ENCODE measurements at places on chromosomes 4 and X. TPM values are rescaled to one million over a fixed set of nuclear protein-coding genes. Genes with fewer than 3 reads are reported as not detected.
A peak's percentile ranks its signal among the peaks of the same experiment; 100 is the strongest.

Gene DNAAF6
- not detected for total RNA-seq

DNA sequence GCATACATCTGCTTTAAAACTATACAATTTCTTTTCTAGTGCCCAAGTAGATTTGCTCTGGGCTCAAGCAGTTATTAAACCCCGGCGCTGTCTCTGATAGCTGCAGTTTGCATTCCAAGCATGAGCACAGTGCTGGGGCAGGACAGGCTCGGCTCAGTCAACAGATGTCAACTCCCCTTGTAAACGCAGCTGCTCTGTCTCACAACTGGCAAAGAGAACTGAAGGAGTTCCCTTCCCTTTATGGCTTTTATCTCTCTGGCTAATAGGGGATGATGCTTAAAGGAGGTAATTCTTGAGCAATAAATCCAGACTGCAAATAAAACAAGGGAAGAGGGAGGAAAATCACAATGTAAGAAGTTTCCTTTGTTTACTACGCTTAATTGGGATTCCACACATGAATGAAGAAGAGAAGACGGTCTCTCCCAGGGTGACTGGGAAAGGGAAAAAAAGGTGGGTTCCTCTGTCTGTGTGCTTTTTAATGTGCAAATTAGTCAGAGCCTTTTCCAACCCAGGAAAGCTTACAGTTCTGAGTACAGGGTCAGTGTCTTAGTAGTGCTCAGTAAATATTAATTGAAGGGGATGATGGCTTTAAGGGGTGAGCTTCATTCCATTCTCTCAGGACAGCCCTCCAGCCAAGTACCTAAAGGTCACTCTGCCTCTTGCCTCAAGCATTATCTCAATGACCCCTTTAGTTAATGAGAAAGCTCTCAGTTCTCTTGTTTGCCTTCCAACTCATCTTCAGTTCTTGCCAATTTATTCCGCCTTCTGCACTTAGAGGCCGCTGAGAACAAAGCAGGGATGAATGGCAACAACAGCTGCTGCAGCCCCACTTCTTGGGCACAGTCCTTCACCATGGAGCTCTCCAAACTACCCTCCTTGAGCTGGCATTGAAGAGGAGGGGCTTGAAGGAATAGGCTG, 155.7 kb upstream of the JADE1 start:
- DNase-seq = no peak

DNA sequence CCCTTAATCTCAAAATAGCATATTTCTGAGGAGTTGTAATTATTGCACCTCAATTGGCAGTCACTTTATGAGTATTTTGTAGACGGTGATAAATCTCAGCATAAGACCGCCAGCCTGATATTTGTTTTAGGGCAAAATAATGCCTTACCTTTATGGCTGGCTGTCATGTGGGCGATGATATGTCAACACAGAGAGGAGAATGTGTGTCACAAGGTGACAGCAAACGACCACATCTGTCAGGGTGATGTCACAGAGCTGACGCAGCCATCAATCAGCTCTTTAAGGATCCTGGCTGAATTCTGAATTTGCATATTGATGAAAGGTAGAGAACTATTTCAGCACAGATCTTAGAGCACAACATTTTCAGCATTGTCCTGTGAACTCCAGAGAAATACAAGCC, 209.7 kb downstream of the CEP135 start:
- no peak for DNase-seq

- DNase-seq = no peak
These were observed 694.4 kb upstream of the FAM241A start for GRCh38 chr4:111450867-111451266.

DNA sequence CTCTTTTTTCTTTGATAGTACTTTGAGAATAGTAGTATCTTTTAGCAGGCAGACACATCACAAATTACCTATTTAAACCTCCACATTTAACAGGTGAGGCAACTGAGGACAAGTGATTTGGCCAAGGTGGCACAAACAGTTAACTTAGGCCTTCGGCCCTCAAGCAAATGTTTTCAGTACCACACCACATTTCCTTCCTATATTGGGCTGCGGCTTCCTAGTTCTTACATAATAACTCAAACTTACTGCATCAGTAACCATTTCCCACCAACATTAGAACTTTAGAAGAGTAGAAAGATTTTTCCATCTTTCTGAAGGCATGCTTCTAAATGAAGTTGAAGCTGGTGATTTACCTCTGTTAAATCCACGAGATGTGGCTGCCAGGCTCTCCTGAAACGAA, 63.2 kb upstream of the SLC4A4 start:
- no peak for DNase-seq

GRCh38 chr4:40976343-40976742, 226.6 kb downstream of the NSUN7 start:
- DNase-seq = peak; percentile 51

DNA sequence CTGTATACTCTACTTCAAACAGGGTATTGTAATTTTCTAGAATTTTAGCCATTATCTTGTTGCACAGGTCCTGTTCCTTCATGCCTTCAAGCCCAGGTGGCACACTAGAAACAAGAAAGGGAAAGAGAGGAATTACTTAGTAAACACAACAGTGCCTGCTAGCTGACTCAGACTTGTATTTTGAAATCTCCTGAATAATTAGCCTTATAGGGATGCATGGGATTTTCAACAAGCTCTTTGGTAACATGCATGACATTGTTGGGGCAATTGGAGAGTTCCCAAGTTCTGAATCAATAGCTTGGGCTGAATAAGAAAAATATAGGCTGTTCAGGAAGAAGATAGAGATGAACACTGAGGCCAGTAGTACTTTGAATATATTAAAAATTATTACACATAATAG, 118.8 kb downstream of the FAM13A start:
- peak; percentile 60 for DNase-seq

Data from Daoy (cell line).